ENCODE measurements at places on chromosomes 11 and 22.

DNA sequence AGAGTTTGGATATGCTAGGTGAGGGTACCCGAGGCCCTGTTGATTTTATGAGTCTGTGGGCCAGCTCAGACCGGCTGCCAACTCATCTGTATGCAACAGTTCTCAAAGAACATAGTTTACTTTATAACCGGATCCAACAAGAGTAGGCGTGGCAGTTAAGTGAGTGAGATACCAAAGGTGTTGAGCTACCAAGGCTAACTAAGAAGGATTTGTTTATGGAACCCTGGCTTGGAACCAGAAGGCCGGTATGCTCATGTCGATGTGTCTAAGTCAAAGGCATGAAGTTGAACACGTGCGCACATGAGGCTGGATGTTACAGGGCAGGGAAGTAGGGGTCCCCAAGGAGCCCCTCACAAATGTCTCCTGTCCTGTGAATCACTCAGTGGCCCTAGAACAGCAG, at the start of gene KCNJ1:
TSS of gene KCNJ1 (minus strand) at position 20 of the 400 bp plus-strand sequence. CDS start 27,053 bp downstream, outside the sequence.
- no peak for DNase-seq

DNA sequence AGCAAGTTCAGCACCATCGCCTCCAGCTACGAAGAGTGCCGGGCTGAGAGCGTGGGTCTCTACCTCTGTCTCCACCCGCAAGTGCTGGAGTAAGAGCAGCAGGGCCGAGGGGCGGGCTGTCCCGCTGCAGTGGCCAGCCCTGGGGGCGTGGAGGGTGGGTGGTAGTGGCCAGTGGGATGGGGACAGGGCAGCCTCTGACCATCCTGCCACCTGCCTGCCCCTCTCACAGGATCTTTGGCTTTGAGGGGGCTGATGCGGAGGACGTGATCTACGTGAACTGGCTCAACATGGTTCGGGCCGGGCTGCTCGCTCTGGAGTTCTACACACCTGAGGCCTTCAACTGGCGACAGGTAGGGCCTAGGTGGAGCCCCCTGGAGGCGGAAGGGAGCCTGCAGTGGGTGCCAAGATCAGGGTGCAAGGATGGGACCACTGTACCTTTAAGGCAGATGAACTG, 15.0 kb upstream of the BBS1 start:
- no peak for DNase-seq

- no peak for DNase-seq
These were observed 143.6 kb downstream of the WNT11 start for GRCh38 chr11:76062733-76063132.

DNA sequence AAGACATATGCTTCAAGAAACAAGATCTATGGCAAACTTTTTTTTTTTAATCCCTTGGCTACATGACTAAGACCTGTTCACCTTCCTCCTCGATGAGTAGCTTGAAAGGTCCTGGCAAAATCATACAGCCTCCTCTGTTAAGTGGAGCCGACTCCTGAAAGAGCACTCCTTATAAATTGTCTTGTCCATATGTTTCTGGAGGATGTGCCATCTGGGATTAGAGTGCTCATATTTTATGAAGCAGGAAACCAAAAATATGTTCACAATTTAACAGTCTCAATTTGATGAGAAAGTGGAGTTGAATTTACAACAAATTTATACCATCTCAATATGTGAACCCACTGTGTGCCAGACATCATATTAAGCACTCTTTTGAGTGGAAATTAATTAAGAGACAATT, 912.1 kb upstream of the FAT3 start:
- DNase-seq = no peak

DNA sequence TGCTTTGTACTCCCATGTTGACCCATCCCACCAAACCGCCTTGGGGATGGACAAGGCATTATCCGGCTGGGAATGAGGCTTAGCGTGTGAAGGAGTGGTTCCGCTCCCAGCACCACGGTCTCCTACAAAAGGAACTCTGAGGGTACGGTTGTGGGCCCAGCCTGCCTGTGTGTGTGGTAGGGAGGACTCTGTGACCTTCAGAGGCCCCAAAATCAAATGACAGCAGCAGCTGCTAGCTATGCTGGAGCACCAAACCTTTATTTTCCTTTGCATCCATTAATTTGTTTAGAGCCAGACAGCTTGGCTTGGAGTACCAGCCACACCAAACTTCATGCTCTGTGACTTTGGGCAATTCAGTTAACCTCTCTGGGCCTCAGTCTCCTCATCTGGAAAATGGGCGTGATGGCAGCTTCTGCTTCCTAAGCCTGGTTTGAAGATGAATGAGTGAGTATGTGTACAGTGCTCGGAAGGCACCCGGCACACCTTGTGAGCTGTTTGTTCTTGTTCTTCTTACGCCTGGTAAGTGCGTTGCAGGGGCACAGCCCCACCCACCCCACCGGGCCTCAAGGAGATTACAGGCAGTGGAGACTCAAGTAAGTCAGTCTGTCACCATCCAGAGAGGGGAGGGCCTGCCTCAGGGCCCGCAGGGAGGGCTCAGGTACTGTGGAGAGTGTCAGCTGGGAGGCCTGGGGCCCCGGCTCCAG, 25.3 kb downstream of the MB start:
- no peak for DNase-seq

- DNase-seq = no peak
These were observed 554.2 kb downstream of the NTM start for GRCh38 chr11:131924457-131925201.

GRCh38 chr11:14687456-14687855, 43.9 kb downstream of the PDE3B start:
- no peak for DNase-seq

GRCh38 chr22:20110359-20110985, 5.4 kb upstream of the RANBP1 start:
- no peak for DNase-seq

- no peak for DNase-seq
These were observed 161.7 kb downstream of the ATG16L2 start for GRCh38 chr11:72975778-72976521.

DNA sequence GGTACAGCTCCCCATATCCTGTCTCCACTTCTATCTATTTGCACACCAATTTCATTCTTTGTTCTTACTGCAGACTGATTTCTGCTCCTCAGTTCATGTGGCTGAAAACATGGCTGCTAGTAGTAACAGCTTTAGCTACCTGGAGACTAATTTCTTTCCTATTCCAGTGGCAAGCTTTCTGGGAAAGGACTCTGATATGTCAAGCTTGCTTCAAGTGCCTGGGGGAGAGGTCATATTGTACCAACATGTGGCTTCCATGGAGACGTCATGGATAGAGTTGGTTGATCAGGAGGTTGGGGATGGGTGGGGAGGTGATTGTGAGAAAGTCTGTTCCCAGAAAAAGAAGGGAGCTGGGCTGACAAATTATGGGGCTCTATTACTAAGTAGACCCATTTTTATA, 44.9 kb downstream of the ADM start:
- DNase-seq = no peak

DNA sequence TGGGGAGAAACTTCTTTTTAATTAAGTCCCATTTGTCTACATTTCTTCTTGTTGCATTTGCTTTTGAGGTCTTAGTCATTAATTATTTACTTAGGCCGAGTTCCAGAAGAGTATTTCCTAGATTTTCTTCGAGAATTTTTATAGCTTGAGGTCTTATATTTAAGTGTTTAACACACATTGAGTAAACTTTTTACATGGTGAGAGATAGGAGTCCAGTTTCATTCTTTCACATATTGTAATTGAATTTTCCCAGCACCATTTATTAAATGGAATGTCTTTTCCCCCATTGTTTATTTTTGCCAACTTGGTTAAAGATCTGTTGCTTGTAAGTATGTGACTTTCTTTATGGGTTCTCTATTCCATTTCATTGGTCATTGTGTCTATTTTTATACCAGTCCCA, 1344.0 kb upstream of the RAG2 start:
- DNase-seq = no peak

GRCh38 chr11:81007046-81007445, 1566.2 kb upstream of the TENM4 start:
- no peak for DNase-seq

DNA sequence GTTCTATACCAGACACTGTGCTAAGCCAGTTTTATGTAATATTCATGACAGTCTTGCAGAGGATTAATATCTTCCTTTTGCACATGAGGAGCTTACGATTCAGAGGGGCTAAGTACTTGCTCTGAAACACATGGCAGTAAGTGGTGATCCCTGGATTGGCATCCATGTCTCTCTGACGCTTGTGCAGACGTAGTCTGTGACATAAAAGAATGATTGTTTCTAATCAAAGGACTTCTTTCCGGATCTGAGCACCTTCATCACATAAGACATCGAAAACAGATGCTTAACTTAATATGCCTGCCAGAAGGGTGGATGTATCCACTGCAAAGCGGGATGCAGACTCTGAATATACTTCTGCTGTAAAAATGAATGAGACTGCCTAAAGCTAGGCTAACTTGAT, 74.8 kb downstream of the ARHGAP42 start:
- DNase-seq = no peak

DNA sequence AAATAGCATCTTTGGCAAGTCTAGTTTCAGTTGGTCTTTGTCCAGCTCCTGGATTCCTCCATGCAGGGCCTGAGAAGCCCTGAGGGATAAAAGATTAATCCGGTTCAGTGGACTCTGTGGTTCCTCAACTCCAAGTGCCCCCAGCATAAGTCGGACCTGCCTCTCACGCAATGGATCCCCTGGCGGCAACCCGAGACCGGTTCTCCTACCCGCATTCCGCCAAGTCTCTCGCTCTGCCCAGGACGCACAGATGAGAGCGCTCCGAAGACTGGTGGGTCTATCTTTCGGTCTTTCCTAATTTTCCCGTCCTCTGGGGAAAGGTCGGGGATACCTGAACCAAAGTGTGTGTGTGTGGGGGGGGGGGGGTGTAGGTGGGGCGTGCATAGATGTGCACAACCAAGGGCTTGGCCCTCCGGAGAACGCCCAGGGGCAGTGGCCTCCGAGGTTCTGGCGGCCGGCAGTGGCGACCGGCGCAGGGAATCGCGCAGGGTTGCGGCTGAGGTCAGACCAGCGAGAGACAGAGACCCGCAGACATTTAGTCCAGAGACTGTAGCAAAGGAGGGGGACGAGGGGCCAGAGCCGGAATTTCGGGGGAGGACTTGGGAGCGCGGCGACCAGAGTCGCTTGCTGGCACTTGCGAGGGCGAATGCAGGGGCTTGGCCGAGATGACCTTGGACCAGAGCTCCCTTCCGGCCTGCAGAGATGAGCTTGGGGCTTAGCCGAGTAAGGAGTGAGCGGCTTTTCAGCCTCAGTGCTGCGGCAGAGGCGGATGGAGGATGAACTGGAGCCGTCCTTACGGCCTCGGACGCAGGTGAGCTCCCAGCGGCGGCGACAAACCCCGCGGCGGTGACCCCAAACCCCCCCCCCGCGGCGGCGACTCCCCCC, 712 bp upstream of the SLC2A11 start:
- no peak for DNase-seq

GRCh38 chr11:18927550-18928322, 11.5 kb downstream of the MRGPRX1 start:
- DNase-seq = no peak

- DNase-seq = no peak
These were observed 39.4 kb upstream of the ANGPTL5 start for GRCh38 chr11:101955701-101956100.
